ENCODE measurements at places on chromosomes 4 and X. TPM values are rescaled to one million over a fixed set of nuclear protein-coding genes. Genes with fewer than 3 reads are reported as not detected.

DNA sequence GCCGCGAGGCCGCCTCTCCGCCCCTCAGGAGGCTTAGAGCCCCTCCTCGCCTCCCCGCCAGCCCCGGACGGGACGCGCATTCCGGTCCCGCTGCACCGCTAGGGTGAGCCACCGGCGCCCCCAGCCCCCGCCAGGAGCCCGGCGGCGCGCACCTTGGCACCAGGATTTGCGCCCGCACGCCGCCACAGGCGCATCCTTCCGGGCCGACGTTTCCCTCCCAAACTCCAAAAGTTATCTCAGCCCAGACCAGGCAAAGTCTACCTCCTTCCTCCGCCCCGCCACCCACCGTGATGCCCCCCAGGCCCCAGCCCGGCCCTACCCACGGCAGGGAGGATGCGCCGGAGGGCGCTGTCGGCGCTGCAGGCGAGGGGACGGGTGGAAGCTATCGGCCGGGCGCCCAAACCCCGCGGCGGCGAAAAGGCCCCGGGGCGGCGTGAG lies 538 bp downstream of the SCML2 start:
- peak overlapping the region; percentile 72 for H3K4me3 ChIP-seq
- no peaks in the 10 kb centered on the region for H3K27me3 ChIP-seq
- H3K36me3 ChIP-seq: no peaks in the 10 kb centered on the region
- no peak overlapping the region for H3K27ac ChIP-seq
- DNase-seq: peak; percentile 30
- no peaks in the 10 kb centered on the region for H3K4me1 ChIP-seq

GRCh38 chr4:168720396-168720900 lies 223.6 kb downstream of the PALLD start:
- H3K36me3 ChIP-seq: no peaks in the 10 kb centered on the region
- no peak overlapping the region for H3K4me3 ChIP-seq
- DNase-seq: no peak
- no peaks in the 10 kb centered on the region for H3K27me3 ChIP-seq
- H3K27ac ChIP-seq: no peak overlapping the region

DNA sequence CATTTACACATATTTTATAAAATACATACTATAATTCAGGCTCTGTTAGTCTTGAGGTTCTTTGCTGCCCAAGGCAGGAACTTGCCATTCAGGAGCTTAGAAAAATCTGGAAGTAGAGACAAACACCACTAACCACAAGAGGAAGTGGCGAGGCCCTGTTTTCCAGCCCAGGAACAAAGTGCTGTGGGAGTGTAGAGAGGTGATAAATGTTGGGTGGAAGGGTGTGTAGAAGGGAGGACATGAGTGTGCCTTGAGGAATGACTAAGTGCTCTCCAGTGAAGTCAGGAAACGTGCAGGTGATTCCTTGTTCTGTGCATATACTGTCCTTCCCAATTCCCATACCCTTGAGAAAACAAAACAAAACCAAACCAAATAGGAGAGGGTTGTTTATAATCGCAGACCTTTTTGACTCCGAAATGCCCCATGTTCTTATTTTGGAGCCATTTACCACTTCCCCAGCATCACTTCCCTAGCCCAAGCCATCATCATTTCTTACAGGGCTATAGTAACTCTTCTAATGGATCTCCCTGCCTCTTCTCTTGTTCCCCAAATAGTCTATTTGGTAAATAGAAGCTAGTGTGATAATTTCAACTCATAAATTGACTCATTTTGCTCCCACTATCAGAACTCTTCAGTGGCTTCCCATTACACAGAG lies 83.2 kb downstream of the GPAT3 start:
- peak overlapping the region; percentile 25 for H3K27ac ChIP-seq
- no peaks in the 10 kb centered on the region for H3K36me3 ChIP-seq
- H3K4me3 ChIP-seq: peak overlapping the region; percentile 35
- H3K4me1 ChIP-seq: peaks cover 19% of the 10 kb centered on the region
- H3K27me3 ChIP-seq: no peaks in the 10 kb centered on the region
- peak; percentile 46 for DNase-seq

DNA sequence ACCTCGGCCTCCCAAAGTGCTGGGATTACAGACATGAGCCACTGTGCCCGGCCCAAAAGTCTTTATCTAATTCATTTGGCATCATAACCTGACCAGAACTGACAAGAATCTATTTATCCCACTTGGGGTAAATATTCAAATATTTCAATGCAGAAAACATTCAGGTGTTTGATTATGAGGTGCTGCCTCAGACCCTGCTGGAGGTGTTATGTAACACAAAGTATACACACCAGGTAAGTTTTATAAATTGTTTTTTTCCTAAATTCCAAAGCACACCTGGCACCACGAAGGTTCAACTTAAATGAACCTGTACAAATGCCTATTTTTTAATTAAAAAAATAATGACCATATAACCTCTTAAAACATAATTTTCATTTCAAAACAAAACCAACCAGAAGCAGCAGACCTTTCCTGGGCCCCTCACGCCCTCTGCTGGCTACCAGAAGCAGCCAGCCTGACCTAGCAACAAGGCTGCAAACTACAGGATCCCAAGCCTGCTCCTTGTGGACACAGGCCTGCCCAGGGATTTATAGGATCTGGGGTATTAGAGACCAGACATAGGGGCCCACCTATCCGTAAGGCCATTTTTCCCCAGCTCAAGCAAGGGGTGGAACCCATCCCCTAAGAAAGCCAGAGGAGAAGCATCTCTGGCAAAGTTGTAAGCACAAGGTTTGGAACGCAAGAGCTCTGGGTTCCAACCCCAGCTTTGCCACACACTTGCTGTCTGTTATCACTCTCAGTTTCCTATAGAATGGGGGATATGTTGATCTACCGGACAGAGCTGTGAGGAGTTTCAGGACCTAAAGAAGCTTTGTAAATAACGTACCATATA lies 11.7 kb downstream of the OTUD5 start:
- H3K27ac ChIP-seq: no peak overlapping the region
- DNase-seq: peak; percentile 68
- H3K27me3 ChIP-seq: no peaks in the 10 kb centered on the region
- no peaks in the 10 kb centered on the region for H3K36me3 ChIP-seq
- H3K4me3 ChIP-seq: no peak overlapping the region
- no peaks in the 10 kb centered on the region for H3K4me1 ChIP-seq

DNA sequence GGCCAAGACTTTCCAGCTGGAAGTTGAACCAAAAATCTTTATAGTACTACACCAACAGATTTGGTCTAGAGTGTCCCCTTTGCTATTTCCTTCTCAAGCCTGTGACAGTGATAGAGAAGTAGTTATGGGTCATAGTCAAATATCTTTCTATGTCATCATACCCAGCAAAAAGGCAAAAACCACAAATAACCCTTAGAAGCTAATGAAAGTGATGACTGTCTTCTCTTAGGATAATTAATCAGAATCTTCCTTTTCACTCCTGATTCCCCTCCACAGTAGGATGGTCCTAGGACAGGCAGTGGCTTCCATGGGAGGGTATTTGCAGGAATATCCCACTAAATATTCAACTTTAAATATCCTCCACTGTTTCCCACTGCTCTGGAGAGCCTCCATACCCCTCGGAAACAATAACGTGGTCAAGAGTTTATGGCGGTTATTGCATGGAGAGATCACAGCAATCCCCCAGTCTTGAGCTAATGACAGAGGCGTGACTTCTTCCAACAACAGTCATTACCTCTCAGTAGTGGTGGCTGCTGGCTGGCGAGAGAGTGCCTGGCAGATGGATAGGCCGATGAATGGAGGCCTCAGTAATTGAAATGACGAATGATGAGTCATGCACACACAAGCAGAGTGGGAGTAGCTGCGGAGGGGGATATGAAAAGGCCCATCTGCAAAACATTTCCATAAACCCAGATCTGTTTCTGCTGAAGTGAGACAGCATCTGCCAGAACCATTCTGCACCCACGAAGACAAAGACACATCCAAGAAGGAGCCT lies 154.9 kb downstream of the STK32B start:
- no peaks in the 10 kb centered on the region for H3K36me3 ChIP-seq
- H3K4me3 ChIP-seq: no peak overlapping the region
- H3K27ac ChIP-seq: peak overlapping the region; percentile 36

- H3K4me3 ChIP-seq: no peak overlapping the region
- no peak for DNase-seq
- no peak overlapping the region for H3K27ac ChIP-seq
- H3K36me3 ChIP-seq: no peaks in the 10 kb centered on the region
- peaks cover 9% of the 10 kb centered on the region for H3K4me1 ChIP-seq
Observed at GRCh38 chr4:24894243-24894642, 18.6 kb downstream of the CCDC149 start.

GRCh38 chrX:43815209-43815608 lies 67.0 kb downstream of the MAOB start:
- H3K27ac ChIP-seq: no peak overlapping the region
- no peak overlapping the region for H3K4me3 ChIP-seq
- no peaks in the 10 kb centered on the region for H3K4me1 ChIP-seq

- no peak for DNase-seq
- H3K36me3 ChIP-seq: no peaks in the 10 kb centered on the region
- no peaks in the 10 kb centered on the region for H3K4me1 ChIP-seq
- H3K27ac ChIP-seq: no peak overlapping the region
- no peaks in the 10 kb centered on the region for H3K27me3 ChIP-seq
Observed at GRCh38 chr4:175935016-175935661, 123.1 kb upstream of the GPM6A start.

DNA sequence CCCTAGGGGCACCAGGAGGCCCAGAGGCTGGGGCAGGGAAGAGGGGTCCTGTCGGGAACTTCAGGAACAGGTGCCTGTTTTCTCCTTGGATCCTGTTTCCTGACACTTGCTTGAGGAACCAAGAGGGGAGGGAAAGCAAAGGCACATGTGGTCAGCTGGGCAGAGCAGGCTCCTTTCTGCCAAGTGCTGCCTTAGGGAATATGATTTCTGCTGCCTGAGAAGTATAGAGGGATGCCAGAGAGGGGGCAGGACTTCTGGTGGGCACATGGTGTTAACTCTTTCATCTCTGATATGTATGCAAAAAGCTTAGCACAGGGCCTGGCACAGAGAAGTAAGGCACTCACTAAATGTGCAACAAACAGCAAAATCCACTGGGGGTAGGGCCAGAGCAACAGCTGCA lies 51.2 kb upstream of the PJA1 start:
- no peak overlapping the region for H3K27ac ChIP-seq
- H3K27me3 ChIP-seq: no peaks in the 10 kb centered on the region
- no peak for DNase-seq
- no peak overlapping the region for H3K4me3 ChIP-seq
- no peaks in the 10 kb centered on the region for H3K36me3 ChIP-seq
- H3K4me1 ChIP-seq: no peaks in the 10 kb centered on the region

GRCh38 chr4:133855001-133855400 lies 346.6 kb downstream of the PABPC4L start:
- DNase-seq: no peak
- H3K36me3 ChIP-seq: no peaks in the 10 kb centered on the region
- no peaks in the 10 kb centered on the region for H3K27me3 ChIP-seq
- H3K4me1 ChIP-seq: peaks cover 16% of the 10 kb centered on the region
- no peak overlapping the region for H3K4me3 ChIP-seq

DNA sequence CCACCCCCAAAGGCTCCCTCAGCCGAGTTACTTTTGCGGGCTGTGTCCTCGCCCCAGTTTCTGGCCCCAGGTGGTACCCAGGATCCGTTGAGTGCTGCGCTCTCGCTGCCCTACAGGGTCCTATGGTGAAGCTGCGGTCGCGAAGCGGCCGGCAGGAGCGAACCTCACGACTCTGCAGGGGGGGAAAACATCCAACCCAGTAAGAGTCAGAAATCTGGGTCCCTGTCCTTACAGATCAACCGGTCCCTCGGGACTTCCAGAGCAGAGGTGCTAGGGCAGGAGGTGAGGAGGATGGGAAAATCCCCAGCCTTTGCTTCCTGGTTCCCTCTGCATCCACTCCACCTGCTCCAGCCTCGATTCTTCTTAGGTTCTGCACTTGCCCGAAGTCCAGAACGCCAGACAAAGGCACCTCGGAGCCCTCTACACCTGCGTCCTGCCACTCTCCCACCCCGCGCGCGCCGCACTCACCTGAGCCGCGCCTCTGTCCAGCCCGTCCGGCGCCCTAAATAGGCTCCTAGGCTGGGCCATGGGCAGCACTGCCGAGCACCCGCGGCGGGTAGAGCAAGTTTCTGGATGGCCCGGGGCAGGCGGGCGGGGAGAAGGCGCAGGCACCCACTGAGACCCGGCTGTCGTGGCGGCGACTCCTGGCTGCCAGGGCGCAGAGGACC lies at the start of gene HS3ST1:
Gene HS3ST1 (minus strand): TSS at position 664 of the 668 bp plus-strand sequence. CDS start 28,889 bp downstream, outside the sequence.
- H3K27ac ChIP-seq: no peak within 1 kb of the TSS
- no peaks in the 10 kb centered on the region for H3K4me1 ChIP-seq
- no peaks in the 10 kb centered on the region for H3K36me3 ChIP-seq

DNA sequence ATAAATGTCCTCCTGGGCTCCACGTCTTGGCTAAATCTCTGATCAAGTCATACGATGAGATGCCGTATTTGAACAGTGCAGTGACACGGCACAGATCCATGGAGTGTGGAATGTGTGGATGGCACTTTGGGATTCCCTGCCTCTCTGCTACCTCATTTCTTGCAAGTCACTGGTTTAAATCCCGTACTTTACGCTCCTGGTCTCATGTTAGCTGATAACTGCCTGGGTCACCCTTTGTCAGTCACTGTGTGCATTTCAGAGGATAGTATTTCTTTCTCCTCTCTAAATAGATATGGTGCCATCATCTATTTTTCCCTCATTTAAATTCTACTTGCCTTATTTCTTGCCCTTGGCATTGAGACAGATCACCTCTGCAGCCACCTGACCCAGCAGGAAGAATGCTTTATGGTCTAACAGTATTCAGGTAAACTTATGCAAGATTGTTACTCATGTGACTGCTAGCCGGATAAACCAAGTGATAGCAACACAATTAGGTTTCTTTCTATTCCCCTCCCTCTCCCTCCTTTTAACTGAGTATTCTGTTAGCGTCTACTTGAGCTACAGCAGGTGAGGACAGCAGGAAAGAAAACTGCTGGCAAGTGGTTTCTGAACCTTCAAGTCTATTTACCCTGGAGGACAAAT lies 2.8 kb downstream of the EGF start:
- H3K4me3 ChIP-seq: no peak overlapping the region
- no peak for DNase-seq
- H3K27ac ChIP-seq: no peak overlapping the region
- H3K36me3 ChIP-seq: no peaks in the 10 kb centered on the region
- no peaks in the 10 kb centered on the region for H3K4me1 ChIP-seq

- no peaks in the 10 kb centered on the region for H3K4me1 ChIP-seq
- no peak overlapping the region for H3K27ac ChIP-seq
- DNase-seq: no peak
- no peaks in the 10 kb centered on the region for H3K27me3 ChIP-seq
- no peaks in the 10 kb centered on the region for H3K36me3 ChIP-seq
- no peak overlapping the region for H3K4me3 ChIP-seq
Observed at GRCh38 chrX:15820106-15821073, 30.1 kb downstream of the ZRSR2 start.

GRCh38 chrX:37759351-37759750 lies 20.5 kb upstream of the CYBB start:
- no peak for DNase-seq
- no peaks in the 10 kb centered on the region for H3K4me1 ChIP-seq
- no peak overlapping the region for H3K4me3 ChIP-seq
- no peaks in the 10 kb centered on the region for H3K27me3 ChIP-seq

GRCh38 chr4:53119680-53120079 lies 246.2 kb downstream of the SCFD2 start:
- H3K36me3 ChIP-seq: no peaks in the 10 kb centered on the region
- DNase-seq: peak; percentile 82
- H3K4me3 ChIP-seq: no peak overlapping the region
- no peaks in the 10 kb centered on the region for H3K27me3 ChIP-seq

F11 gene
- not detected for polyA plus RNA-seq

LINC00632 gene
- polyA plus RNA-seq: 36.7 TPM

FOXR2 gene
- not detected for polyA plus RNA-seq

LRIT3 gene
- not detected for polyA plus RNA-seq

DCTD gene
- polyA plus RNA-seq: 169 TPM

PPP1R2C gene
- polyA plus RNA-seq: not detected

ZDHHC15 gene
- 0.06 TPM for polyA plus RNA-seq

FRMPD4 gene
- polyA plus RNA-seq: not detected
